ENCODE measurements at places on chromosomes 2 and 18.

DNA sequence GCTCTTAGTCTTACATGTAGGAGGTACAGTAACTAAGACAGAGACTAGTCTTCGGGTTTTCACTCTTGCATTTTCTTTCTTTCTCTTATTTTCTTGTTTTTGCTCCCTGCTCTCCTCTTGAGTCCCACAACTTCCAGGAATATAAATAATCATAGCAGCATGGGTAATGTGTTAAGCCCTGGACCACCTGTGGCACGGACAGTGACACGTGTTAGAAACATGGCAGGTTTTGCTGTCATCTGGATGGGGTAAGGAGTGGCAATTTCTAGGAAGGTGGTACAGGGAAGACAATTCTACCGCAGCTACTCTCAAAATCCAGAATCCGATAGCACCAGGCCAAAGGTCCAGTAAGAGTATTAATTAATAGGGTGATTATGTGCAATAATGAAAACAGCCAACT, 237.5 kb upstream of the FAM98A start:
- no peak for DNase-seq

GRCh38 chr2:239494578-239494977, 93.8 kb upstream of the HDAC4 start:
- no peak for DNase-seq

- DNase-seq: no peak
Measured at GRCh38 chr18:47485221-47485797, 233.8 kb upstream of the SKOR2 start.

- DNase-seq: peak; percentile 91
Measured at GRCh38 chr18:62249478-62250097, 62.5 kb downstream of the RELCH start.

- DNase-seq: no peak
Measured at GRCh38 chr2:166658901-166659300, 164.9 kb upstream of the SCN7A start.

- DNase-seq: no peak
Measured at GRCh38 chr2:174608866-174609214, 11.2 kb upstream of the WIPF1 start.

- no peak for DNase-seq
Measured at GRCh38 chr2:108786008-108786353, 590 bp upstream of the CCDC138 start.

DNA sequence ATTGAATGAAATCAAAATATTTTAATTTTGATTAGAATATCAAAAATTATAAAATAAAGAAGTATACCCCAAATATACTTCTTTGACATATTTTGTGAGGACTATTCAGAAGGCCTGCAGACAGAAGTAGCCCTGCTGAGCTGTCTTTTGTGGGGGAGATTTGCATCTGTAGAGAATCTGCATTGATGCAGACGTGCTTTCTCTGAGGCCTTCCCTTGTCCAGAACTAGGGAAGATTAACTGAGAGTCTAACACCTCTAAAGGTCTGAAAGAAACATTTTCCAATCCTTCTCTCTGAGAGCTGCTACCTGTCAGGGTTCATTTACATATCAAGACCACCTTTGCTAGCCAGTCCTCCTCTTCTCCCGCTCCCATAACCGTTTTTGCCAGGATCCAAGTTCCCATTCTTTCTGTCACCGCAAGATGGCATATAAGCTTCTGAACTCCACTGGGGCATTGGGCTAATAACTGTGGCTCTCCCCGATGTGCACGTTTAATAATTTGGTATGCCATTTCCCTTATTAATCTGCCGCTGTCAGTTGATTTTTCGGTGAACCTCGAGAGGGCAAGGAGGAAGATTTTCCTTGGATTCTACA, 510.4 kb upstream of the CNTNAP5 start:
- no peak for DNase-seq

DNA sequence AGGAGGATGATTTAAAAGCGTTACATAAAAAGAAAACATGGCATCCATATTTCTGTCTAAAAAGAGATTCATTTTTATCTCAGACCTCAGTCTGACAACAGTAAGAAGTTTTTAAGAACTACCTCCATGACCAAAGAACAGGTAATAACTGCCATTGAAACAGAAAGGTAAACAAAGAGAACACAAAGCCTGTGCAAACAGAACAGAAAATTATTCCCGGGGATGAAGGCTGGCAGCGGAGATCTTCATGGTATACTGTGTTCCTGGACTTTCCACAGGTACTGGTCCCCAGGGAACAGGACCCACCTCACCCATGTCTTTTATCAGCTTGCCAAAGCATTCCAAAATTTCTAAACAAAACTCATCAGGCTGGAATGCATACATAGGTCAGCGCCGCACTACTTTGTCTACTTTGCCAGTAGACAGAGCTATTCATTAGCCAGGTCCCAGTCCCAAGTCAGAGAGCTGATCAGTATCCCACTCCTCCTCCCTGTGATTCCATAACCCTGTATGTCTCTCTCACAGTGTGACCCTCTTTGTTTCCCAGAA, 277.3 kb downstream of the MBD2 start:
- DNase-seq: no peak

DNA sequence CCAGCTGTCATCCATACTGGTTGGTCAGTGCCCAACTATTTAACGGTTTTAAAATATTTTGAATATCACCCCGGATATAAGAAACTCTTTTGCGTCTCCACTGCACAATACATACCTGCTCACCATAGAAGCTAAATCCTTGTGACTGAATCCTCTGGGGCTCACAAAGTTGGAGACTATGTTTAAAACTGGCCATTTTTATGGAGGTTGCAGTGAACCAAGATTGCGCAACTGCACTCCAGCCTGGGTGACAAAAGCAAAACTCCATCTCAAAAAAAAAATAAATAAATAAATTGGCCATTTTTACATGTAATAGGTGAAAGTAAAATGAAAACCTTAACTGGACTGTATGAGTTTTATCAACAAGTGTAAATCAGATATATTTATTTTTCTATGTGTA, 55.6 kb upstream of the TMEM17 start:
- no peak for DNase-seq

DNA sequence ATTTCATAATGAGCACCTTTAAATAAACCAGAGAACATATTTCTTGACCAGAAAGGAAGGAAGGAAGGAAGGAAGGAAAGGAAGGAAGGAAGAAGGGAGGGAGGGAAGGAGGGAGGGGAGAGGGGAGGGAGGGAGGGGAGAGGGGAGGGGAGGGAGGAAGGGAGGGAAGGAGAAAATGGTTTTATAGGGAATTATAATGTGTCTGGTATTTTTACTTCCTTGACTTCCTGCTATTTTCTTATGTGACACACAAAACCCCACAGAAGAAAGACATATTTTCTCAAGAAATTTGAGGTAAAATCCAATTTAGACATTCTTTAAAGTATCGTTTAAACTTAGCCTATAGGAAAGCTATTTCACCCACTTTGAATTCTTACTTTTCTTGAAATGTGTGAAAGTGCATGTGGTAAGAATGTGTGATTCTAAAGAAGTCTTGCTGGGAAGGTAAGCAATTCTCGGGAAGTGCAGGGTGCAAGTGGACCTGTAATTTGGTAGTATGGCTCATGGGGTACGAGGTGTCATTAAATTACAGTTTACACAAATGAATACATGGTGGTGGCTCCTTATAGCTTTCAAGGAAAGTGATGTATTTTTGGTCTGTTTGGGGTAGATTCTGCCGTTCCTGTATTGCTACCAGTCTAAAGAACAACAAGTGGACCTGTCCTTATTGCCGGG, 18.0 kb downstream of the RNF125 start:
- DNase-seq: no peak

- DNase-seq: no peak
Measured at GRCh38 chr2:218345491-218346236, 11.0 kb upstream of the CATIP start.

- DNase-seq: no peak
Measured at GRCh38 chr2:193373120-193373519, 1178.4 kb upstream of the TMEFF2 start.

DNA sequence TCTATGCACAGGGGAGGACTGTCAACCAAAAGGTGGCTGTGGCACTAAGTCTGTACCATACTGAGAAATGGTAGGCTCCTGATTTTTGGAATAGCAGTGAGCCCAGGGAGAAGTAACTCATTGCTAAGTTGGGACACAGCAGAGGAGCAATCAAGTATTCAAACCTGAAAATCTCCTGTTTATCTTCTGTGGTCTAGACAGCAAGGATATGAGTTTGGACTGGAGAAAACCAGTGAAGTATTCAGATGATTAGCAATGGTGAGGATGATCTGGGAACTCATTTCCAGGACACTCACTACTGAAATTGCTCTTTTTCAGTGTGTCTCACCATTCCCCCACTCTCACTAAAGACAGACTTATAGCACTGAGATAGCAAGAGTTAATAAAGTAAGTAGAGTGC, 112.0 kb downstream of the GULP1 start:
- no peak for DNase-seq

GRCh38 chr18:22171258-22172119, 2.1 kb downstream of the GATA6 start:
- DNase-seq: no peak

DNA sequence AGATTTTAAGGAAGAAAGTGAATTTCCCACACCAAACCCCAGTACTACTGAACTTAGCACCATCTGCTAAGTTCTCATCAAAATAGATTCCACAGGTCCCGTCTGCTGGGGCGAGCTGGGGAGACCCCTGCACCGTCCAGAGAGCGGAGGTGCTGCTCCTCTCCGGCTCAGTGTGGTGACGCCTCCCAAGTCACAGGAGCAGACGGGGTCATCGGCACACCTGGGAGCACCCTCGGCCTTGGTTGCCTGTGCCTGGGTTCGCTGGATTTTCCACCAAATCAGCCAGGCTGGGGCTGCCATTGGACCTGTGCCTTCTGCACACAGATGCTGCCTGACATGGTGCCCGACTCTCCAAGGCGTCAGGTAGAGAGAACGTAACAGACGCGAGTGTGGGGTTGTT, 141.3 kb downstream of the PXDN start:
- no peak for DNase-seq

DNA sequence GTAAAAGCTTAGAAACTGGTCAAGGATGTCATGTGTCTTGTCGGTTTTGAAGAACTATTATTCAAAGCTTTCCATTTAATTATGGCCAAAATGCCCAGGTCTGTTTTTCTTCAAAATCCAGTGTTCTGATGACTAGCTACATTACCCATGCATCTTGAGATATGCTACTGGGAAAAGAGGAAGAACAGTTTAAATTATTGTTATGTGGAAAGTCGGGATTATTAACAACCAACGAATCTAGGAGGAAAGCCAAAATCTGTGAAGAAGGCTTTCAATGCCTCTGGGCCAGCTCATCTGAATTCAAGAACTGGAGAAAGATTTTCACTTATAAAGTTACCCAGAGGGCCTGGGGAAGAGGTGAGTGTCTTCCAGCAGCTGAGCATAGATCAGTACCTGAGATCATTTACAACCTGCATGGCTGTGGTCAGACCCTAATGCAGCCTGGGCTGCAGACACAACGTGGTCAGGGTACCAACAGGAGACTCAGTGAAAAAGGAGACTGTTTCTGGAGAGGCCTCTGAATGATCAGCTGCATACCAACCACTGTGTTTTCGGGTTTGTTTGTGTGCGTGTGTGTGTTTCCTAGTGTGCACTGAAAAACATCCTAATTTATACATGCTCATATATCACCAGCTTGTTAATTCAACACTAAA, 308.5 kb downstream of the NRXN1 start:
- no peak for DNase-seq

- DNase-seq: peak; percentile 28
Measured at GRCh38 chr2:168138374-168138773, 109.0 kb downstream of the STK39 start.
